ENCODE measurements at places on chromosomes 2 and 18.

DNA sequence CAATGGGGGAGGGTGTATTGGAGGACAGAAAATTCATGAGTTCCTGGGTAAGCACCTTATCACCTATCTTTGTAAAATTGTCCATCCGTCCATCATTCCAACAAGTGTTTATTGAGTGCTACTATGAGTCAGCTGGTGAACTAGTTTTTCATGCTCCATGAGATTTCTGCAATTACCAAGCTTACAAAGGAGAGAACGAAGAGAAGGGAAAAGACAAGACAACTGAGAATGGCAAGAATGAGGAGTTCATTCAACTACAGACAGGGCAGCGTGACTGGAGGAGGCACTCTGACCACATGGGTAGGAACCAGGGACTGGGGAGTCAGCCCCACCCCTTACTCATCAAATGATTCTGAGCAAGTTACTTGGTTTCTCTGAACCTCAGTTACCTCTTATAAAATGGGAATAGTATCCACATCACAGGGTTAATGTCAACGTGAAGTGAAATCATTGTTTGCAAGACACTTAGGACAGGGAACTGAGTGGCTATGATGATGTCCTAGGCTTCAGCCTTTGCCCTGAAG, 18.6 kb upstream of the TXNDC2 start:
- no peak for DNase-seq

DNA sequence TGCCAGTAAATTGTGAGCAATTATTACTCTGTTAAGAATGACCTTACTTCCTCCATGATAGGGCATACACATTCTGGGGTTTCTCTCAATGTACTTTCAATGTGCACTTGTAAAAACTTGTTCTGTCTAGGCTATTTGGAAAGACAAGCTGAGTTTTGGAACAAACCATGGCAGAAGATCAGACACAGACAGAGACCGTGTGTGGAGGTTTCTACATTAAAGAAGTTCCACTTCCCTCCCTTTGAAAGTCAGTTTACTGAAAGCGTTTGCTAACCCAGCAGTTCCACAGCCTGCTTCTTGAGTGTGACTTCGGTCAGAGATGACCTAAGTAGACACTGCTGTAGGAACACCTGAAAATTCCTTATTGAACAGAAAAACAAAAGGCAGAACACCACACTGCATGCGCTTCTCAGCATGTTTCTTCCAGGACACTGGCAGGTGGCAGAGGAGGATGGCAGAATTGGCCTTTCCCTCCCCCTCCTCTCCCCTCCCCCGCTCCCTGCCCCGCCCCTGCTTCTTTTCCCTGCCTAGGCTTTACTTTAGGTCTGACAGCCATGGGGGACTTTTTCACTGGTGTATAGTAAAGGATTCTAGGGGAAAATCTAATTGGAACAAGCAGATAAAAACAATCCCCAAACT, 109.8 kb downstream of the NOL10 start:
- no peak for DNase-seq

GRCh38 chr2:100321179-100321865, 979 bp downstream of the LONRF2 start:
- peak; percentile 32 for DNase-seq

- DNase-seq, result no peak
Observed at GRCh38 chr2:163593982-163594381, 141.8 kb downstream of the FIGN start.

DNA sequence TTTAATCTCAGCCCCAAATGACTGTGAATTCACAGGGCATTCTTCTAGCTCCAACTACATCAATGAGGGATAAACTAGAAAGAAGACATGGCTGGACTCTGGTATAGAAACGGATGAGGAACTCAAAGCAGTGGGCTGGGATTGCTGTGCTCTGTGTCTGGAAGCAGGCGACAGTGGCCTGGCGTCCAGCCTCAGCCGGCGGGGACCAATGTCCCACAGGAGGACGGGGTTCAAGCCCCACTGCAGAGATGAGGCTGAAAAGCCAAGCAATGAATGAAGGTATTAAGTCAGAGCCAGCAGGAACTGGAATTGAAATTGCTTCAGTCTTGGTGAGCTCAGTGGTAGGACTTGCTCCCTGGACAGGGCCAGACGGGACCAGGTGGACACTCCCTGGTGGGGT, 24.3 kb upstream of the BOK start:
- DNase-seq, result no peak

- no peak for DNase-seq
Observed at GRCh38 chr18:47417807-47418206, 166.3 kb upstream of the SKOR2 start.

Data from amygdala (tissue), 56 donors.